Stimulated activated CD4-positive, alpha-beta T cell treated with anti-CD3 and anti-CD28 coated beads, Interleukin-1b, Interleukin-23, amount 100 ng/mL, for 1 hour (primary cell): ENCODE measurements at places on chromosomes 5 and 9.

GRCh38 chr5:126490167-126490940 is 67.1 kb downstream of the GRAMD2B start:
- no peak for DNase-seq

DNA sequence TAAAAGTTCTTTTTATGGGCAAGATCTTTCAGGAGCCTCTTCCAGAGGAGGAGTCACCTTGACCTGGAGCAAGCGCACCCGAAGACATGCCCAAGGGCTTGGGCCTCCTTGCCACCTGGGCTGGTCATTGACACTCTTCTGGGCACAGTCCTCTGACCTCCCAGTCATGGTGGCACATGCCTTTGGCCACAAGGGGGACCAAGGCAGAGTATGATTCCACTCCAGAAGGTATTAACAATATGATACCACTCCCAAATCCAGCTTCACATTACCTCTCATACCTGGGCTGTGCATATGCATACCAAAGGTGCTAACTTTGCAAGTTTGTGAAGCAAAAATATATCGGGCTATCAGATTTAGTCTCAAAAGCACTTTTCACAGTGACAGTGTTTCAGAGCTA is 84.6 kb downstream of the MAST4 start:
- no peak for DNase-seq

DNA sequence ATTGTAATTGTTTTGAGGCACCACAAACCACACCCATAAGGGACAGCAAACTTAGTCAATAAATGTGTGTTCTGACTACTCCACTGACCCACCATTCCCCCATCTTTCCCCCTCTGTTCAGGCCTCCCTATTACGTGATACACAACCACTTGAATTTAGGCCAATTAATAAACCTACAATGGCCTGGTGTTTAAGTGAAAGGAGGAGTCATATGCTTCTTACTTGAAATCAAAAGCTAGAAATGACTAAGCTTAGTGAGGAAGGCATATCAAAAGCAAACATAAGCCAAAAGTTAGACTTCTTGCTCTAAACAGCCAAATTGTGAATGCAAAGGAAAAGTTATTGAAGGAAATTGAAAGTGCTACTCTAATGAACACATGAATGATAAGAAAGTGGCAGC is 14.6 kb downstream of the ZBTB43 start:
- no peak for DNase-seq

DNA sequence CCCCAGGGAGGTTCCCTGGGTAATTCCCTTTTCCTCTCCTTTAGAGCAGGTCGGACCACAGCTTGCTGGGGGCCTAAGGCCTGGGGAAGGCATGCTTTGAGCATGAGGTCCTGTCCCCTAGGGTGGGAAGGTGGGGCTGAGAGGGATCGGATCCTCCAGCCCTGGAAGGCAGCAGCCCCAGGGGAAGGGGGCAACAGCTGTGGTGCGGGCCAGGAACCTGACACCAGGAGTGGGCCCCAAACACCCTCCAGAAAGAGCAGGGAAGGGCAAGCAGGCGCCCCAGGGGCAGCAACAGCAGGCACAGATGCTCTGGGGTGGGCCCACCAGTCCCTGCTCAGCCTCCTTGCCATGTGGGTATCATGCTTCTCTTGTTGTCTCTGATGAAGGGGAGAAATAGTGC is 3.2 kb upstream of the CORO2A start:
- DNase-seq: no peak

DNA sequence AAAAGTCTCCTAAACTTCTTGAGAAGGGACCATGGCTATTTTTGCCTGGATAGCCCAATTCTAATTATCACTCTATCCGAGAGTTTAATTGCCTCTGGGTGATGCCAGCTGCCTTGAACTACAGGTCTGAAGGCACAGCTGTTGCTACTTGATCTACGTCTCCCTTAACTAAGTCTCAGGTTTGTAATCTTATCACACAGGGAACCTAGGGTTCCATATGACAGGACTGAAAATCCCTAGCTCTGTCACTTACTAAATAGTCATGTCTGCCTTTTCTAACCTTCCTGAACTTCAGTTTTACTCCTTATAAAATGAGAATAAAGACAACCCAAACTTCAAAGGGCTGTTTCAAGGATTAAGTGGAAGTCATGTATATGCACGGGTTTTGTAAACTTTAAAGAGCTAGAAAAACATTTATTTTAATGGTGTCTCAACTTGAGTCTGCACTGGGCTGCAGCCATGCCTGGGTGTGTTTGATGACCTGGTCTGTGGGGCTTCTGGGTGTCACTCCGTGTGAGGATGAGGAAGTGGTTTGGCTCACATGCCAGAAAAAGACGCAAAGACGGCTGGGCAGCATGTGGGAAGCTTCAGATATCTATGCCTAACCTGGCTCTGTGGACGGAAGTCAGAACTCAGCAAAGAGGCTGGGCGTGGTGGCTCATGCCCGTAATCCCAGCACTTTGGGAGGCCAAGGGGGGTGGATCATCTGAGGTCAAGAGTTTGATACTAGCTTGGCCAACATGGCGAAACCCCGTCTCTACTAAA is 129.3 kb upstream of the SLC44A1 start:
- DNase-seq: no peak

DNA sequence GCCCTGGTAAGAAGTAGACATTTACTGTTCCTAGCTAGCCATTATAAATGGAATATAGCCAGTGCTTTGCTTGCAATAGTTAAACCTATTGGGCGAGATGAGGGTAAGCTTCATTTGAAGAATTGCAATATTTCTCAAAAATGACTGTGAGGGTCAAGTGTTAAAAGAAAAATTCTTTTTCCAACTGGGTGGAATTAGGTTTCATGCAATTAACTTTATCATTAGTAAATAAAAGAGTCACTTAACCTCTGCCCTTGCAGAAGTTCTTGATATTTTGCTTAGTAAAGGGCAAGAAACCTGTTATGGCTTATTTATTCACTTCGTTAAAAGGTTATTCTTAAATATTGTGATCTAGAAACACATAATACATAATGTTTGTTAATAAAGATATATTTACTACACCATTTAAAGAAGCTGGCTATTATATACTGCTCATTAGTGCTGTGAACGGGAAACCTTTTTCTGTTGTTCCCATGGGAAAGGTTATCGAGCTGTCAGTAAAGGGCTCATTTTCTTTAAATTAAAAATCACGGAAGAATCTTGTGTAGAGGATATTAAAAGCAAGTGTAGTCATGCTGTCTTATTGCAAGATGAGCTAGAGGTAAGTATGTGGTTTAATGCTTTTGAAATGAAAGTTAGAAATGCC is 370.5 kb downstream of the CSNK1G3 start:
- no peak for DNase-seq

- DNase-seq: no peak
Observed at GRCh38 chr5:69331528-69332445, 814 bp downstream of the CCDC125 start.

- DNase-seq: no peak
Observed at GRCh38 chr5:14226149-14226548, 83.0 kb downstream of the TRIO start.

DNA sequence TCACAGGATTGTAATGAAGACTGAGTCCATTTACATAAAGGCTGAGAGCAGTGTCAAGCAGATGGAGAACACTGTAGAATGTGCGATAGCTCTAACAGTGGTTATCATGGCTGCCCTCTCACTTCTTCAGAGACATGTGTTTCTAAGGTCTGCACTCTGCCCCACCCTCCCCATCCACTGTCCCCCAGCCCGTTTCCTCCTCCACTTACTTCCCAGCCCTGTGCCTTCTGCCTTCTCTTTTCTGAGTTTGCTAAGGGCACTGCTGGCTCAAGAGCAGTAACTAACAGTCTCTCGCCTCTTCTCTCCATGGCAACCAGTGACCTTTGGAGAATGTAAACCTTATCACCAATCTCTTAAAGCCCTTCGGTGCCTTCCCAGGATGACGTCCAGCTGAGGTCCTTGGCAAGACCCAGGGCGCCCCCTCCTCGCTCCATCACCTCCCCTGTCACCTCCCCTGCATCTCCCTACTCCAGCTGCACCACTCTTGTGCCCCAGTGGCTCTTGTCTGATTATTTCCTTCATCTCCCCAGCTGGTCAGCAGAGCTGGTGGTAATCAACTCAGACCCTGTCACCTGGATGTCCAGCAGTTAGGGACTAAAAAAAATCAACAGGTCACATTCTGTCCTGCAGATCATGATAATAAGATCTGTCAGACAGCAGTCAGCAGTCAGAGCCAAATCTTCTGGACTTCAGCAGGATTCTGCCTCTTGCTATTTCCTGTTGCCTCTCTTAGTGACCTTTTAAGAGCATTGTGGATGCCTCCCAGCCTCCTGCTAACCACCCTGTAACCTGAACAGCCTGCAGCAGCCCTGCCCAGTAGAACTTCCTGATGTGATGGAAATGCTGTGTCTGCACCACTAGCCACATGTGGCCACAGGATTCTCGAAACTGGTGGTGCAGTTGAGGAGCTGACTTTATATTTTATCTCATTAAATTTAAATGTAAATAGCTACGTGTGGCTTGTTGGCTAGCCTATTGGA is 9.0 kb downstream of the FXN start:
- no peak for DNase-seq

DNA sequence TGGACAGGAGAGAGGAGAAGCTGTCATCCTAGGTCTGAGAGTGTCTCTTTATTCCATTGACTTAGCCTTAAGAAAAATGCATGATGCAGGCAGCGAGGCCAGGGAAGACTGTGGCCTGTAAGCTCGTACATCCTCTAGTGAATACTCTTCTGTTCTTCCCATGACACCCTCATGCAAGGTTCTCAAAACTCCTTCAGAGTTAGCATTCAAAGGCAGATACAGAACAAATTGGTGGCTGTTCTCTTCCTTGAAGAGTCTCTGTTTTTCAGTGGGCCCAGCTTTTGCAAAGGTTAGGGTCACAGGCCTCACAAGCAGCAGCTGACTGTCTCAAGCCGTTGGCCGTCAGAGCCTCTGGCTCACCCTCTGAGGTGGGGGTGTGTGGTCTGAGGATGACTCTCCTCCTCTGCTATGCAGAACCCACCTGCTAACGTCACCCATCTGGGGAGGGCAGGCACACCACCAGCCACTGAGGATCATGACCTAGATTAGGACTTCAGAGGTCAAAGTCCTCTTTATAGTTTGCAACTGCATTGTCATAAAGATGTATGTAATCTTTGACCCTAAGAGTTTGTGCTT is 15.1 kb downstream of the ADCY2 start:
- DNase-seq: no peak

GRCh38 chr5:82659115-82659514 is 381.0 kb upstream of the RPS23 start:
- no peak for DNase-seq

DNA sequence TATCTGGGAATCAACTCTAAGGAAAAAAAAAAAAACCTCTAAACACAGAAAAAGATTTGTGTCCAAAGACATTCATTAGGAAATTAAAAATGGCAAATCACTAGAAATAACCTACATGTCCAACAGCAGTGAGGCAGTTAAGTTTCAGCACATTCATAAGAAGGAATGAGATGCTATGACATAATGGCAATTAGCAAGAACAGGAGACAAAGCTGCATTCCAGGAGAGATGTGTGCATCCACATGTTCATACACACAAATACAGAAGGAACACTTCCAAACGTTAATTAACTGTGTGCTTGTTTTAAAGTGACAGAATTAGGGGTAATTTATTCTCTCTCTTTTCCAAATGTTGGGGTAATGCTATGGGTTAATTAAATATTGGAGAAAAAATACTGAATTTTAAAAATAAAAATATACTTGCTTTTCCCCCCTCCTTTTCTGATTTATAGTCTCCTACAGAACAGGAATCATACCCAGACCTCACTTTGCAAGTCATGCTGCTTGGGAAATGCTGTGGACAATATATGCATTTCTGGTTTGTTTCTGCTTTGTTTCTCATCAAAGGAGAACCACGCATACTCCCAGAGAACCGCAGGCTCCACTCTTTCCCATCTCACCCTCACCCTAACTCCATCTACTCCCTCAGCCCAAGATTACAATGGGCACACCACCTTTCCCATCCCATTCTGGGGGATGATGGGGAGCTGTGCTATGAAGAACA is 114.1 kb downstream of the CDK5RAP2 start:
- no peak for DNase-seq

DNA sequence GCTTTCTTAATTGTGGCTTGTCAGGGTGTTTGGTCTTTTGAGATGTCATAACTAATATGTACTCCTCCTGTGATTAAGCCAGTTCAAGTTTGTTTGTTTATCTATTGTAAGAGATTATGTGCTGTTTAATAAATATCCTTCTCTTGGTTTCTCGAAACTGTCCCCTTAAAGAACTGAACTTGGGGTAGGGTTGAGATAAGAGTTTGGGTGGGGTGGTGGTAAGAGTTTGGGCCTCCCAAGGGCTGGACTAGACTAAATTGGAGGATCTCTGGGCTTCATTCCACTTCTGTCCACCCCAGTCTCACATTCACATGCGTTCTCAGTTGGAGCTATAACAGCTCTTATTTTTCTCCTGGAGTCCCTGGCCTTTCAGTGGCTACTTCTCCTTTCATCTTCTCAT is 38.2 kb downstream of the AQP7 start:
- no peak for DNase-seq

DNA sequence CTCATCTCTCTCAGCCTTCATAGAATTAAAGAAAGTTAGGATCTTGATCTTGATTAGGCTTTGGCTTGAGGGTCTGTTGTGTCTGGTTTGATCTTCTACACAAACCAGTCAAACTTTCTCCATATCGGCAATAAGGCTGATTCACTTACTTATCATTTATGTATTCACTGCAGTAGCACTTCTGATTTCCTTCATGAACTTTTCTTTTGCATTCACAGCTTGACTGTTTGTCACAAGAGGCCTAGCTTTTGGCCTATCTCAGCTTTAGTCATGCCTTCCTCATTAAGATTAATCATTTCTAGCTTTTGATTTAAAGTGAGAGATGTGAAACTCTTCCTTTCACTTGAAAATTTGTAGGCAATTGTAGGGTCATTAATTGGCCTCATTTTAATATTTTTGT is 62.8 kb downstream of the SH3RF2 start:
- no peak for DNase-seq

DNA sequence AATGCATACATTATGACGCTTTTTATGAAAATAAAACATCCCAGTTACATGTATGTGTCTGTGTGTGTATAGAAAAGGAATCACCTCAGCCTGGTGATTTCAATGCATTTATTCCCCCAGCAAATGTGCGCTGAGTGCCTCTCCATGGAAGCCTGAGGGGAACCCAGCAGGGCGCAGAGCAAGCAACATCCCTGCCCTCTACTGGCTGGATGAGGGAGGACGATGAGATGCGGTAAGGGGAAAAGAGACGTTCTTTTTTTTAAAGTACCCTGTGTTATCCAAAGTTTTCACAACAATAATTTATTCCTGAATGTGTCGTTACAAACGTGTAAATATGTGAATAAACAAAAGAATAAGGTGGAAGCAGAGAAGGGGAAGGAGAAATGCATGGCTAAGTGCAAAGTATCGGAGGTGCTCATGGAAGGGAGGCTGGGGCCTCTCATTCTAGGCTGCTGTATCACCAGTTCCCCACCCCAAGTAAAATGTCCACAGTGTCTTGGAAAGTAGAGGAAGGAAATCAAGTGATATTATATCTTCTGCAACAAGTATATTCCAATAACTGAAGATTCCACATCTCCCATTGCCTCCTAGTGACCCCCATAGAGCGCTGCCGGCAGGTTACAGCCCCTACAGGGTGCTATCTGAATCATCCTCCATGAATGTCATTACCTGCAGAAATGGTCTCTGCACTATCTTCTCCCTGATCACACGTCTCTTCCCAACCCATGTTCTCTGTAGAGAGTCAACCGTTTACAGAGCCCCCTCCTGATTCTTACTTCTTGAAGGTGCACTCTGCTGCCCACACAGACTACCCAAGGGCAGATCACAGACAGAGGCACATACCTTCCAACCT is 13.0 kb upstream of the ABLIM3 start:
- DNase-seq: no peak

- DNase-seq: no peak
Observed at GRCh38 chr5:179614745-179615144, 8.7 kb downstream of the HNRNPH1 start.
